ENCODE measurements at places on chromosomes 4 and X.

- peak; percentile 77 for DNase-seq
Observed at GRCh38 chr4:70651864-70652506, 14.3 kb downstream of the JCHAIN start.

- DNase-seq: no peak
Observed at GRCh38 chr4:120861852-120862251, 60.7 kb downstream of the PRDM5 start.

- no peak for DNase-seq
Observed at GRCh38 chr4:37431417-37431743, 186.8 kb downstream of the NWD2 start.

GRCh38 chr4:118343501-118343900 is 9.3 kb downstream of the PRSS12 start:
- no peak for DNase-seq

- DNase-seq: no peak
Observed at GRCh38 chrX:154535892-154536291, 10.8 kb downstream of the G6PD start.

- DNase-seq: no peak
Observed at GRCh38 chr4:98305576-98305975, 44.4 kb downstream of the RAP1GDS1 start.

GRCh38 chr4:142211444-142211843 is 575.1 kb downstream of the IL15 start:
- peak; percentile 16 for DNase-seq

GRCh38 chrX:85994228-85994627 is 53.1 kb downstream of the CHM start:
- DNase-seq: no peak

DNA sequence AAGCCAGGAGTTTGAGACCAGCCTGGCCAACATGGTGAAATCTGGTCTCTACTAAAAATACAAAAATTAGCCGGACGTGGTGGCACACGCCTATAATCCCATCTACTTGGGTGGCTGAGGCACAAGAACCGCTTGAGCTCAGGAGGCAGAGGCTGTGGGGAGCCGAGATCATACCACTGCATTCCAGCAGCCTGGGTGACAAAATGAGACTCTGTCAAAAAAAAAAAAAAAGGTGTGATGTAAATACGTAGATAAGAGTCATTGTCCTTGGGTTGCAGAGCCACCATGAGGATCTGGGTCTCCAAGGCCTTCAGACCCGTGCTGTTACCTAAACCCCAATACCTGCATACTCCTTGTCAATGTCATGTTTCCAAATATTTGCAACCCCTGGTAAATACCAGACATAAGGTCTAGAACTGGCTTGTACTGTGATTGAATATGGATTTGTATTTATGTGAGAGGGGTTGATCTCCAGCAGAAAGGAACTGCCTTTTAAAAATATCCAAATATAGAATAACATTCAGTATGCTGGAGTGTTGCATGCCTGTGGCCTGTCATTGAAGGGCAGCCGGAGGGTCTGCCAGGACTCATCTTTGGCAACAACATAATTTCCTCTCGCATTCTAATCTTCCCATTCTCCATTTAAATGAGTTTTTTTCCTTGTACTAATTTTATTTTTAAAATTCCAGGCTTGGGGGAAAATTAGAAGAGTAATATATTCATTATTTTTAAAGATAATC is 40.4 kb downstream of the ATXN3L start:
- no peak for DNase-seq

DNA sequence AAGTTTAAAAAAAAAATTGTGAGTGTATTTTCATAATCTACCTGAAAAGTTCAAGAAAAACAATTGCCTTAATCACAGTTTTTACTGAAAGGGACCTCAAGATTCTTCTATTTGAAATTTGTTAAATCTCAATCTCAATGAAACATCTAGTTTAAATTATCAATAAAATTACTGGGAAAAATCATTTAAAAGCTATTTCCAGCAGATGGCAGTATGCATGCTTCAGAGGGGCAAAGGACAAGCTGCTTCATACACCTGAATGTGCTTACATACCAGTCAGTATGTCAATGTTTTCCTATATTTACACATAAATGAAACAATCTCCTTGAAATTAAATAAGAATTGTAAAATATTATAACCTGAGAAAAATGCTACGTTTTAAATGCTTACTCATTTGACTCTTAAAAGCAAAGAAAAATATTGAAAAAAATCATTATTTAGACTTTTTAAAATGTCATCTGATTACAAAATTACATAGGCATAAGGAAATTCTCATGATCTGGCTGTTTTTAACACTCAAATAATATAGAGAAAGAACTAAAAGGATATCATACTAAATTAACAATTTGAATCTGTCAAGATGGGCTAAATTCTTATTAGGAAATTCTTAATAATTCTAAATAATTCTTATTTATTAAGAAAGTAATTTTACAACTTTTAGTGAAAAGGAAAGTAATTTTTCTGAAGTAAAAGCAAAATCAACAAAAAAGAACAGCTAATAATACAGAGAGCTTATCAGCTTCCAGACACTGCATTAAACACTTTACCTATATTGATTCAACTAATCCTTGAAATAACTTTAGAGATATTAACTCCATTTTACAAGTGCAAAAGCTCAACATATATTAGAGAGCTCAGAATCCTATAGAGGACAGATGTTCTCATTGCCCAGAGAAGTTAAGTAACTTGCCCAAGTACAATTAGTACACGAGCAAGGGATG is 242.1 kb downstream of the ADAMTS3 start:
- DNase-seq: peak; percentile 83

- DNase-seq: no peak
Observed at GRCh38 chrX:16433021-16433420, 216.9 kb upstream of the S100G start.

DNA sequence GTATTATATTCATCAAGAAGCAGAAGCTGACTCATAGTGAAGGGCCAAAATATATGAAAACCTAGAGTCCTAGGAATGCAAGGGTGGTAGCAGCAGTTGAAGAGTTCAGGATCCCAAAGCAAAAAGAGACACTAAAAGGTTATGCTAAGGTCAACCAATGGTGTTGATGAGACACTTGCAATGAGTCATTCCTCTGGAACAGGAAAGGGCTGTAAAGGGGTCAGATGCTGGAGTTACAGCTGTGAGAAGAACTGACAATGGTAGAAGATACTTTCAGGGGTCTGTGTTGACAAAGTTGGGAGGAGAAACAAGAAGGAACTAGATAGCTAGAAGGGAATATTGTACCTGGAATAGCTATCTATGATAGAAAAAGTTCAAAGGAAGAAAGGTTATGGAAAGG is 47.5 kb downstream of the ZGRF1 start:
- DNase-seq: no peak

- no peak for DNase-seq
Observed at GRCh38 chrX:33082371-33082770, 129.0 kb downstream of the DMD start.

DNA sequence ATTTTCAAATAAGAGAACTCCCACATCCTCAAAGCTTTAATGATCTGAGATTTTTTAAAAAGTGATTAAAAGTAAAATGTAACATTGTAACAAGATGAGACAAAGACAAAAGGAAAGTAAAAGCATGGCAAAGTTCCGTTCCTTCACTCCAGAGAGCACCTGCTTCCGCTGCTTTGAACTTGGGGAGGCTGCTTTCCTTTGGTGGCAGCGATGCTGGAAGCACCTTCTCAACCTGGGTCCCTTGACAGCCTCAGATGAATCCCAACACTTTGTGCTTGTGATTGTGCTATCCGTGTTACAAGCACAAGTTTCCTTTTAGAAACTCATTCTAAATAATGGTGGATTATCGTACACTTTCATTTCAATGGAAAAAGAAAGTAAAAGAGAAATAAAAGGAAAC is 59.7 kb downstream of the HADH start:
- no peak for DNase-seq

Data from PC-3 (cell line).